ENCODE measurements at places on chromosomes 7 and 10. TPM values are rescaled to one million over a fixed set of nuclear protein-coding genes. Genes with fewer than 3 reads are reported as not detected.

The UPK3B gene
- 16.6 TPM for total RNA-seq

DNA sequence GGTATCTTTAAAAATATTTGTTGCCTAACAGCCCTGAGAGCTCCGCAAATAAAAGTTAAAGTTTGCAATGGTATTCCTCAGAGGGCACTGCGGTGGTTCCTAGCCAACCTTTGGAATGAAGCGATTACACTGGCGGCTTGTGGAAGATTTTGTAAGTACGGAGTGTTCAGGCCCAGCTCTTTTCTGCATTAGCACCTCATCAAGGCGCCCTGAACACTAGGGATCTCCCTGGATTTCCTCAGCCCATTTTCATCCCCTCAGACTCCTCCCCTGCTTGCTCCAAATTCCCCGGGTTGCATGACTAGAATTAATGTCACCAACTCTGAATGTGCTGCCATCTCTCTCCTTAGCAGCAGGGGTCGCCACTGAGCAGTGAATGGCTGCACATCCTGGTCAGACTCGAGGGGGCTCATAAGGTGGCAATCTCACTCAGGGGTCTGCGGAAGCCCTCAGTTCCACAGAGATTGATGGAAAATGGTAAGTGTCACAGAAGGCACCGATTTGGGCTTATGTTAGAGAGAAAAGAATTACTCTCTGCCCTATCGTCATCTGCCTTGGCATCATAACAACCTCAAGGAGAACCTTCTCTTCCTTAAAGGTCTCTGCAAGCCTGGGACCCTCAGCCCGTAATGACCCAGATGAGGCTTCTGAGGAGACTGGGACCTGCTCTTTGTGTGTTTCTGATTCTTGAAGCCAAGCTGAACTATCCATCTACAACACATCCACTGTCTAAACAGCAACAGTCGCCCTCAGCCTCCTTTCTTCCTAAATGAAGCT, 262.8 kb upstream of the AOAH start:
- DNase-seq = peak; percentile 66
- H3K4me1 ChIP-seq = peaks cover 20% of the 10 kb centered on the region
- no peak overlapping the region for H3K4me3 ChIP-seq
- no peaks in the 10 kb centered on the region for H3K36me3 ChIP-seq
- no peak overlapping the region for H3K27ac ChIP-seq

DNA sequence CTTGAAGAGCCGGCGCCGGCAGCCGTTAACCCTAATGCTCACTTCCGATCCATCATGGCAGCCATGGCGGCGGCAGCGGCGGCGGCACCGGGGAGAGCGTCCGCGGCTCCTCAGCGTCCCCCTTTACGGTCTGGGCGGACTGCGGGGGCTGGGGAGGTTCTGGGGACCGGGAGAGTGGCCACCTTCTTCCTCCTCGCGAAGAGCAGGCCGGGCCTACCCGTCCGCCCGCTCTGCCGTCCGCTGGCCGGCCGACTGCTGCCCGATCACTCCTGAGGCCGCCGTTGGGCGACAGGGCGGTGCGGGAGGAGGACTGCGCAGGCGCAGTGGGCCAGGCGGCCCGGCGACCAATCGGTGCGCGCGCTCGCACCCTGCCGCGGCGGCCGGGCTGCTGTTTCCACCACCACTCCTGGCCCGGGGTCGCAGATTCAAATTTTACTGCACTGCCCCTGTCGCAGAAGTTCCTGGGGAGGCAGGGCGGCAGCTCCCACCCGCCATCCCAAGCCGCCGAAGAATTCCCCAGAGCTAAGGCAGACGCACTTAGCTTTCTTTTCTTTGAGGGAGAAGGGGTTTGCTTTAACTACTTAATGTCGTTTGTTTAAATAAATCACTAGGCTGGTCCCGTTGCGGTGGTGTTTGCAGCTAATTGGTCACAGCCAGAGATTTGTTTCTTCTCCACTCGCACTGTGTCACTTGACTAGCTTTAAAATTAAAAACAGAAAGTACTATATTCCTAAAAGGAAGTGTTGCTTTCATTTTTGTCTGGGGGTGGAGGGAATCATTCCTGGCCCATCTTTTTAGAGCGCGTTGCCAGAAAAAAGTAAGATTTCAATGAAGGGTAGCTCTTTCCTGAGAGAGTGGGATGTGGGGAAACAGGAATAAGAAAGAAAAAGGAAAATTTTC, at the start of gene KIF5B:
Gene KIF5B (minus strand): TSS at position 290 of the 900 bp plus-strand sequence. CDS start 452 bp downstream, outside the sequence.
- peak; percentile 93 for DNase-seq
- no peaks in the 10 kb centered on the region for H3K27me3 ChIP-seq
- H3K36me3 ChIP-seq = no peaks in the 10 kb centered on the region
- peaks cover 30% of the 10 kb centered on the region for H3K4me1 ChIP-seq

DNA sequence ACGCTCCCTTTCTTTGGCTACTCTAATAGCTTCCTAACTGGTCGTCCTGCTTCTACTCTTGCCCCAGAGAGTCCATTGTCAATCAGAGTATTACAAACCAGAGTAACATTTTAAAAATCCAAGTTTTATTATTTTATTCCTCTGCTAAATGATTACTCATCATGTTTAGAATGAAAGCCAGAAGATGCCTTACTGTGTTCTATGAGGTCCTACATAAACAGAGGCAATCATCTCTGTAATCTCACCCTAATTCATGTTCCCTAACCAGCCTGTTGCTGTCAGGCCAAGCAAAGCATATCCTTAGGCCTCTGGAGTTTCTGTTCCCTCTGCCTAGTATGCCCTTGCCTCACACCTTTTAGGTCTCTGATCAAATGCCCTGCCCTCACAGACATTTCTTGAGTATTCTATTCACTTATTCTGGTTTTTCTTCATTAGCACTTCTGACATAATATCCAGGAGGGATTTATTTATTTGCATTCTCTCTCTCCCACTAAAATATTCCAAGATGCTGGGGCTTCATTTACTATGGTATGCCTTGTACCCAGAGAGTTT, 497.5 kb downstream of the PHTF2 start:
- DNase-seq = no peak
- H3K4me3 ChIP-seq = no peak overlapping the region
- no peak overlapping the region for H3K27ac ChIP-seq
- H3K27me3 ChIP-seq = no peaks in the 10 kb centered on the region
- no peaks in the 10 kb centered on the region for H3K36me3 ChIP-seq

- no peak overlapping the region for H3K4me3 ChIP-seq
- H3K36me3 ChIP-seq = no peaks in the 10 kb centered on the region
- no peaks in the 10 kb centered on the region for H3K27me3 ChIP-seq
- no peak overlapping the region for H3K27ac ChIP-seq
Measured at GRCh38 chr7:24943096-24943948, 36.7 kb downstream of the OSBPL3 start.
